ENCODE measurements at places on chromosomes 5 and 9.

DNA sequence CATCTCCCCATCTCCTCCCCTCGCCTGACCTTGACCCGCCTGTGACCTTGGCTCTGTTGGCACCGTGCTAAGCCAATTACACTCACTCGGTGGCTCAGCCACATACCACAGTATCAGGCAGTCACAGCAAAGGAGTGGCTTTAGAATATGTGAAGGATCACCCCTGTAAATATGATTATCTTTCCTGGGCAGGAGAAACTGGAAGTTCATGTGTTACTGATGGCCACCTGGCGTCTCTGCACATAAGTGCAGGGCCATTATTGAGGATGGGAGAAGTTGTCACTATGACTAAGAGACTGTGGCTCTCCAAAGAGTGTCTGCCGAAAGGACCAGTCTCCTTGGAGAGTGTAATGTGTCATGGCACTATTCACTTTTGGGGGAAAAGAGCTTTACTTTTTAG, 116.9 kb upstream of the S1PR3 start:
- no peak for DNase-seq

DNA sequence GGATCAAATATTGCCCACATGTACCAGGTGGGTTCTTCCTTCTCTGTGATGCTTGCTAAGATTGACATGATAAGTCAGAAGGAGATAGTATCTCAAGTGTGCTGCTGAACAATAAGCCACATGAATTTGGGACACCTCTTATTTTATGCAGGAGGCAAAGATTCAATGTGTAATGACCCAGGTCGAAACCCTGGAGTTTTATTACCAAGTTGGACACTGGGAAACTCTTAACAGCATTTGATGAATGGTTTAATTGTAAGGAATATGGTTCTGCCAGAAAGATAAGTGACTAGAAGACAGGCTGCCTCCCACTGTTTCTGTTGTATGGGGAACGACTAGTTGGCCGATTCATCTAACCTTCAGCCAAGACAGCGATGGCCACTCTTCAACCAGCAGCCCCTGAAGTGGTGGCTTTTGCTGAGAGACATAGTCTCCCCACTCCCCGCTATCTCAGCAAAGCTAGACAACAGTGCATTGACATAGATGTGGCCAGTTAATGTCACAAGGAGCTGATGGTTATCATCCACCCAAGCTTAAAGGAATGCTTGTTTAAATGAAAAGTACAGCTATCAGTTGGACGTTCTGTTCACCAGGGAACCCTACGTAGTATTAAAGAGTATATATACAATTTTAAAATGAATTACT, 407.7 kb downstream of the KDM4C start:
- DNase-seq = no peak

DNA sequence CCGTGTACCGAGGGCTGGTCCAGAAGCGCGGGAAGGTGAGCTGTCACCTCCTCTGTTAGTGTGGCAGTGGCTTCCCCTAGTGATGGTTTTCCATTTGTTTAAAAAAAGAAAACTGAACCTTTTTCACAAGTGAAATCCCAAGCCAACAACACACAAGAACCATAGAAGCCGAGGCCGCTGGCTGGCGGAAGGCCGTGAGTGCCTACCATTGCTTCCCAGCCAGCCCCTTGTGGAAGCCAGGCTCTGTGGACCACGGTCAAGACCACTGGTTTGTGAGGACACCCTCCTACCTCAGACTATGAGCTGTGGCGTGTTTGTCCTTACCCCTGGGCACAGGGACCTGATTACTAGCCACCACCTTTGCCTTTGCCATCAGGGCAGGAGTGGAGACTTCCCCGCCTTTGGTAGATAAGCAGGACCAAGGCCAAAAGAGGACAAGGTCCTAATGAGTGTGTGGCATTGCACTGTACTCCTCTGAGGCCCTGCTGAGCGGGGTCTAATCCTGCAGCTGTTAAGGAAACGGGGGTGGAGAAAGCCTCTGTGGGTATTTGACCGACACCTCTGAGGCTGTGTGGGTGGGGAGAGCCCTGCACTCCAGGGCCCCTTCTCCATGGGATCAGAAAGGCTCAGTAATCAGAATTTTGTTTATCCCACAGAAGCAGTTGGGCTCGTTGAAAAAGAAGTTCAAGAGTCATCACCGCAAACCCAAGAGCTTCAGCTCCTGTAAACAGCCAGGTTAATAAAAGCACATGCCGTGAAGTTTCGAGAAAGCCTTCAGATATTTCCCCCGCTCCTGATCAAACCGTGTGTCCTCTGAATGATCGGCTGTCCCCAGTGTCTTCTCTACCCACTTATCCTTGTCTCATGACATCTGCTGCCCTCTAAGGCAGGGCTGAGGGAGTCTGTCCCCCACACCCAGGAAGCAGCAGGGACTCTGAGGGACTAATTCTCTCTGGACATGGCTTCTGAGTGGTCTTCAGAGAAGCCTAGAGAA, 4.3 kb downstream of the SURF2 start:
- no peak for DNase-seq

GRCh38 chr5:170338933-170339779, 41.6 kb upstream of the LCP2 start:
- peak; percentile 54 for DNase-seq

GRCh38 chr5:96565582-96566265, 96.5 kb upstream of the CAST start:
- no peak for DNase-seq

- DNase-seq = no peak
Measured at GRCh38 chr9:129362287-129363000, 184.4 kb upstream of the IER5L start.

DNA sequence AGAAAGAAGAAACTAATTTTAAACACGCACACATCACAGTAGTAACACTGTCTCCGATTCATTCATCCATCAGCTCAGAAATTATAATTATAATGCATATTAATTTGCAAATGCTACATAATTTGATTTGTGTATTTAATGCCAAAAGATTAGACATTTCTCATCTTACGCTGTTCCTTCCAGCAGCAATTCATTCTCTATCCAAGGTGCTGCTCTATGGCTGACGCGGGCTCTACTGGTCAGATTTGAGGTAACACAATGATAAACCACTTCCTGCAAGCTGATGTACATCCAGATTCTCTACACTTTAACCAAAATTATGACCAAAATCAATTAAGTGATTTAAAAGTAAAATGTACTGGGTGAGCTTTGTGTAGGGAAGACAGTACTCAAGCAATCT, 77.9 kb upstream of the ICE1 start:
- DNase-seq = no peak

DNA sequence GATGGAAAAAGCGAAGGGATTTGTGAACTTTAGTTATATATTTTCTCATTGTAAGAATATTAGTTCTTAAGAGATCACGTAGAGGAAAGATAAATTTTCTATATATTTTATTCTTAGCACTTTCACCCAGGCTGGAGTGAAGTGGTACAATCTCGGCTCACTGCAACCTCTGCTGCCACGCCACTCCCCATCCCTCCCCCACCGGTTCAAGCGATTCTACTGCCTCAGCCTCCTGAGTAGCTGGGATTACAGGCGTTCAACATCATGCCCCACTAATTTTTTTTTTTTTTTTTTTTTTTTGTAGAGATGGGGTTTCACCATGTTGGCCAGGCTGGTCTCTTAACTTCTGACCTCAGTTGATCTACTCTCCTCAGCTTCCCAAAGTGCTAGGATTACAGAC, 42.6 kb downstream of the RAB24 start:
- no peak for DNase-seq

All from activated T-helper 9 cell treated with anti-CD3 and anti-CD28 coated beads, Interleukin-2, amount 50 U/mL, for 16 hours (primary cell).